Activated CD8-positive, alpha-beta memory T cell treated with anti-CD3 and anti-CD28 coated beads for 1 hour (primary cell): ENCODE measurements at places on chromosomes 2 and 18.

DNA sequence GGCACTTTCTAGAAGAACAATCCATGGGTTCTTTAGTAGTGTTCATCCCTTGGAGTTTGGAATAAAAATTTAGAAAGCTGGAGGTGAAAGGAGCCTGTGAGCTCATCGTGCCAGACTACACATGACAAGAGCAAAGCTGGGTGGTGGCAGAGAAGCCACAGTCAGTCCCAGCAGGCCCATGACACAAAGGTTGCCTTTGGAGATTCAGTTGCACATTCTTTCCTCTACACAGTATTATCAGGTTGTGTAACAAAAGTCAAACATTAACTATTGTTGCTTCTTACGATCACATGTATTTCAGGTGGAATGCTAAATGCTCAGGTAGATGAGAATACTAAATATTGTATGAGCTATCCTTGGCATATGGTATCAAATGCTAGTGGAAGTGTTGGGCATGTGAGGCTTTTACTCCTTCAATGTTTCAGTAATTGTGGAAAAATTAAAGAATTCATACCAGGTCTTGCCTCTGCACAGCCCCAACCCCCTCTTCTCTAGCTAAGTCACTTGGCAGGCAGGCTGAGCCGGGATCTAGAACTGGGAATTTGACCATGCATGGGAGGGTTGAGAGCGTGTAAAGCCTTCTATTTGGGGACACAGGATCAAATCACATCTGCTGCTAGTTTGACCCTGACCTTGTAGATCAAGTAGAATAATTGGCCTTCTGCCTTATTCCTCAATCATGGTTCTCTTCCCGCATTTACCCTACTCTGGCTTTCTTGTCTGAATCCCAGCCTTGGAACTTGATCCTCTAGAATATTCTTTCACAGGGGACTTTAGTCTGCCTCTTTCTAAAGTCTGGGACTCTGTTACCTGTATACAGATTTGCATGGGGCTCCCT is 230.9 kb downstream of the GCA start:
- no peak for DNase-seq

- no peak for DNase-seq
Measured at GRCh38 chr2:133811409-133812125, 243.3 kb upstream of the NCKAP5 start.

DNA sequence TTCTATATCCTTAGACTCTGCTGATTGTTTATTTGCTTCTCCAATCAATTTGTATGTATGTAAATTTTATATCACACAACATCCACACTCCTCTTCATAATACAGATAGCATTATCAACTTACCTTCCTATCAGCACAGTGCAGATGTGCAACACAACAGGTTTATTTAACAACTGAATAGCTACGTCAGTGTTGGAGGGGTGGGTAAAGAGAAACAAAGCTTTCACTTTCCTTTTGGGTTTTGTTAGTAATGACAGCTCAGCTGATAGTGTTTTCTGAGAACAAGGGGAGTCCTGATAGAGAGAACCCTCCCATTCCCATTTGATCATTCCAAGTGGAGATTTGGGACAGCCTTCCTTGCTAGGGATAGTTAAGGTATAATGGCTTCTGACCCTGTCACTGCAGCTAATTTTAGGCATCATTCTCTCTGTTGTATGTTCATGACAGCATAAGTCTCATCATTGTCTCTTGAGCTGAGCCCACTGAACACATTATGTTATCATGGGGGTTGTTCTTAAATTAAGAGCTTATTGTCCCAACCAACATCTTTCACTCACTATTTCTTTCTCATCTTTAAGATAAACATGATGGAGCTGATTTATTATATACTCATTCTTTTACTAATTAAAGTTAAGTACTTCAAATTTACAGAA is 227.7 kb downstream of the GPD2 start:
- no peak for DNase-seq

DNA sequence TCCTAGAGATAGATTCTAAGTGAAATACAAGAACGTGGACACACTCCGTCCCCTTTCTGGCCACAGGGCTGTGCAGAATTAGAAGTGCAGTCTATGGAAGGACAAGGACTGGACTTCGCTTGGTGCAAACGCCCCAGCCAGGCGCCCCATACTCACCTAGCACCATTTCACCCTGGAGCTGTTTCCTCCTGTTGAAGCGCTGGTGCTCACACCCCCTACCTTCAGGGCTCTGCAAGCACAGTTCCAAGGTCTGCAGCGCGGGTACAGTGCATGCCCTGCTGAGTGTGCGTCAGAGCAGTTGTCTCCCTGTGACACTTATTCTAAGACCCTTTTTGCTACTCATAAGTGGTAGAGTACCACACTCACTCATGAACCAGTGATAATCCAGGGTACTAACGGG is 3.0 kb downstream of the HPCAL1 start:
- DNase-seq: no peak

DNA sequence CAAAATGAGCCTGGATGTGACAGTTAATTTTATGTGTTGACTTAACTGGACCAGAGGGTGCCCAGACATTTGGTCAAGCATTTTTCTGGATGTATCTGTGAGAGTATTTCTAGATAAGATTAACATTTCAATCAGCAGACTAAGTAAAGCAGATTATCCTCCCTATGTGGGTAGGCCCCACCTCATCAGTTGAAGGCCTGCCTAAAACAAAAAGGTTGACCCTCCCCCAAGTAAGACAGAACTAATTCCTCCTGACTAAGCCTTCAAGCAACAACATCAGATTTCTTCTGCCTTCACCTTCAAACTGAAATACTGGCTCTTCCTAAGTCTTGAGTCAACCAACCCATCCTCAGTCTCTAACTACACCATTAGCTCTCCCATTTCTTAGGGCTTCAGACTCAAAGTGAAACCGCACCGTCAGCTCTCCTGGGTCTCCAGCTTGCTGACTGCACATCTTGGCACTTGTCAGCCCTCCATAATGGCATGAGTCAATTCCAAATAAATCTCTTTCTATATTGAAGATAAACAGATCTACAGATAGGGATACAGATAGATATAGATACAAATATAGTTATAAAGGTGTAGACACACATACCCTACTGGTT is 47.9 kb downstream of the MEMO1 start:
- DNase-seq: no peak

- DNase-seq: no peak
Measured at GRCh38 chr18:54531402-54532065, 59.5 kb upstream of the DYNAP start.

DNA sequence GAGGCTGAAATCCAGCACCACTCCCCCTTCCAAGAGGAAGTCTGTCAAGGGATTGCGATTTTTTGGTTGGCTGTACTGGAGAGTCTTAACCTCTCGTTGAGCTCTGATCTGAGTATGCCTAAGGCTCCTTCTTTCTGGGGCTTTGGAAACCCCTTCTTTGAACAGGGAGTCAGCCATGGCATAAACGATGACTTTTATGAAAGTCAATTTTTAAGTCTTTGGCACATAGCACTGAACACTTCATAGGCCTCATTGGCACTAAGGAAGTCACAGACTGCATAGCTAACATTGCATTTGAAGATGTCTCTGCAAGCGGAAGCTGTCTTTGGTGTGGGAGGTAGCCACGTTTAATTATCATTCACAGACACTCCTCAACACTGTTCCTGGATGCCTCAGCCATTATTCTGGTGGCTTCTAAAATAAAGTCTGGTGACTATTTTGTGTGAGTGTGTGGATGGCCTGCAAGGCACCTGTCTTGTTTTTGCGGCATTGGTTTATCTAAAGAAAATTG is 148.2 kb upstream of the NCK2 start:
- no peak for DNase-seq

DNA sequence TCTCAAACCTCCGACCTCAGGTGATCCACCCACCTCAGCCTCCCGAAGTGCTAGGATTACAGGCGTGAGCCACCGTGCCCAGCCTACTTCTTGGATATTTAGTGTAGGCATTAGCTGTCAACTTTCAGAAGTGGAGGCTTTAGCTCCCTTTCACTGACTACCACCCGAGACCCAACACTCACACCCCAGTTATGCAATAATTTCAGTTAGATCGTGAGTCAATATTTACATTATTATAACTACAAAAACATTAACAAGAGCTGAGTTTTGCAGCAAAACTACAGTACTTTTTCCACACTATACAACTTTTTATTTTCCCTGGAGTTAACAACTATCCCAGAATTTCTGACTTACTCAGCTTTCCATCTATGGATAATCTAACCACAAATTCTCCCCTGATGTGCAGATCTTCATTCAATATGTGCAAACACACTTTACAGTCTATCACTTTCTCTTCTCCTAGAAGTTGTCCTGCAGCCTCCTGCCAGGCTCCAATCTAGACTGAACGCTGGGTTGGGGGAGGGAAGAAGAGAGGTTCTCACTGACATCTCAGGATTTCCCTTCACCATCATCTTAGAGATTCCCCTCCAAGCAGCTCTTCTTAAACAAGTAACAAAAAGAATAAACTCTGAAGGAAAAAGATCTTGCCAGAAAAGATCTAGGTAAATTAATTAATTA is 10.1 kb downstream of the TBC1D8 start:
- no peak for DNase-seq

DNA sequence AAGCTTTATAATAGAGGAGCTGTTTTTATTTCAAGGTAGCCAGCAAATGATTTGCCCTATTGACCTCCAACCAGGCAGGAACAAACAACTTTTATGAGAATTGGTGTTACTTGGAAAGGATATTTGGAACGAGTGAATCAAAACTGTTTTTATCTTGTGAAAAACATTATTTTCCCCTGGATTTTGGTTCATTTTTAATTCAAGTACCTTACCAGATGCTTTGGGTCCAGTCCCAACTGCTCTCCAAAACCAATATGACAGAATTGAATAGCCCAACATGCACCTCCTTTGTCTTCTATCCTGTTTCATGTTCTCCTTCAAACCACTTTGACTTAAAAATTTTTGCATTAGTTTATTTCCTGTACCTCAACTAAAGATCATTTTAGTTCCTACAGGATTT is 178.6 kb upstream of the RBMS1 start:
- DNase-seq: no peak

DNA sequence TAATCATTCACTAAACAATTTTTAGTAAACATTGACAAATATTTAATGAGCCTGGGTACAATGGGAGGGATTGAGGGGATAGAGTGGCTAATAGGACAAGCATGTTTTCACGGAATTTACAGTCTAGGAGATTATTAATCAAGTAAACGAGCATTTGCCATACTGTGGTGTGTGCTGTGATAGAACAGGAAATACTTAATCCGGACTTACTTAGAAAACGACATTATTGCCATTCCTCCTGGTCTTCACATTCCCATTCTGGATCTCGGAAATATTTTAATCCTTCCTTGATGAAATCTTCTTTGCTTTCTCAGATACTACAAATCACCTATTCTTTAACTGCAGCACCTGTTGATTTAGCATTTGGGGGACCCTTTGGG is 905 bp downstream of the TTLL4 start:
- DNase-seq: no peak

GRCh38 chr2:149597050-149597667 is 9.6 kb upstream of the MMADHC start:
- no peak for DNase-seq

- no peak for DNase-seq
Measured at GRCh38 chr2:211440107-211440506, 883.7 kb downstream of the CPS1 start.

GRCh38 chr18:69158944-69159343 is 241.7 kb upstream of the DOK6 start:
- DNase-seq: no peak

GRCh38 chr18:57438743-57439608 is 3.8 kb downstream of the ONECUT2 start:
- no peak for DNase-seq

DNA sequence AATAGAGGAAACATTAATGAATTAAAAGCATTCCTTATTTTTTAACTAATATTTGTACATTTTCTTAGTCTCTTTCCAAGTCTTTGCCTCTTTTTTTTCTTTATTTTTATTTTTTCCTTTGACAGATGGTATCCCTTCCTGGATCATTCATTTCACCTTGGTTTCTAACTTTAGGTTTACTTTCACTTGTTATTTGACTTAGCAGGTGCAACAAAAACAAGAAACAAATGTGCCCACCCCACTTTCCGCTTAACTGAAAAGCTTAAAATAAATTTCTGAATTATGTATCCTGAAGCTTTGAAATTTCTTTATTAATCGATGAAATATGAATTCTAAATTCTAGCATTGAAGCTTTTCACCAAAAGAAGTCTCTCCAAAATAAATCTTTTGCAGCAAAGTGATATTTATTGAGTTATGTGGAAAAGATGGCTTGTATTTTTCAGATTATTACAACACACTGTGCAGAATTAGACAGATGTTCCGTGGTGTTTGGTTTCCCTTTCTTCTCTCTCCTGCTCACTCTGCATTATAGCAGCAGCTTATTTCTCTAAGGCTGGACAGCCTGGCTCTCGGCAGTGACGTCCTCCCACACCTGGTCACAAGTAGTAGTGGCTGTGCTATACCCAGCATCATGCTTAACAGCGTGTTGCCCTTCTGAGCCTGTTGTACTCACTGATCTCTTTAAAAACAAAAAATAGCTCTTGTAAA is 99.1 kb upstream of the ZNF397 start:
- no peak for DNase-seq

DNA sequence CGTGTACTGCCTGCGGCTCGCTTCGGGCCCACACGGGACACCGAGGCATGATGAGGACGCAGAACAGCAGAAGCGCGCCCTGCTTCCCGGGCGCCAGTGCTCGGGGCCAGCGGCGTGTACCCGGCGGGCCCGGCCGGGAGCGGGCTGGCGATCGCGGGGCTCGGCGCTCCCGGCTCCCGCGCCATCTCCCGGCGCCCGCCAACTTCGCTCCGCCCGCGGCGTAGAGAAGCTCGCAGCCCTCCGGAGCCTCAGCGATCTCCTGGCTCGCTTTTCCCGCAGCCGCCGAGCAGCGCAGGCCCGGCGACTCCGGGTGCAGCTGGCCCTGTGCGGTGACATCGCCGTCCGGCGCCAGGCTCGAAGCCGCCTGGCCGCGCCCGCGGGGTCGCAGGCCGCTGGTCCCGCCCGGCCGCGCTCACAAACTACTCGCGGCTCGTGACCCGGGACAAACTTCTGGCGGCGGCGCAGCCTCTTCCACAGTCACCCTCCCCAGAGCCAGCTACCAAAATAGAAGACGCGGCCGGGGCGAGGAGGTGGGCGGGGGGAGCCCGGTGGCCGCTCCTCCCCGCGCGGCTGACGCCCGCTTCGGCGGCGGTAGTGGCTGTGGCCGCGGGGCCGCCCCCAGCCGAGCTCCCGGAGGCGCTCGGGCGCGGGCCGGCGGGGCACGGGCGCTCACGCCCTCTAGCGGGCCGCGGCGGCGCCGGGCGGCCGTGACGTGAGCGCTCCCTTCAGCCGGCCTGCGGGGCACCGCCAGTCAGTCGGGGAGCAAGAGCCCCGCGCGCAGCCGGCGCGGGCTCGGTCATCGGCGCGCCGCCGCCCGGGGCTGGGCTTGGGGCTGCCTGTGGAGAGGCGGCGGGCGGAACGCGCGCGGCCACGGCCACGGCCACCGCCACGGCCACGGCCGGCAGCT is at the start of gene PTPRM:
PTPRM (plus strand) TSS at position 750 of the 907 bp plus-strand sequence. CDS start 503 bp downstream, outside the sequence.
- no peak for DNase-seq

- DNase-seq: no peak
Measured at GRCh38 chr2:60530660-60531281, 22.7 kb downstream of the BCL11A start.
